OCI-LY7 (cell line): ENCODE measurements at places on chromosomes 7 and 10. TPM values are rescaled to one million over a fixed set of nuclear protein-coding genes. Genes with fewer than 3 reads are reported as not detected.

DNA sequence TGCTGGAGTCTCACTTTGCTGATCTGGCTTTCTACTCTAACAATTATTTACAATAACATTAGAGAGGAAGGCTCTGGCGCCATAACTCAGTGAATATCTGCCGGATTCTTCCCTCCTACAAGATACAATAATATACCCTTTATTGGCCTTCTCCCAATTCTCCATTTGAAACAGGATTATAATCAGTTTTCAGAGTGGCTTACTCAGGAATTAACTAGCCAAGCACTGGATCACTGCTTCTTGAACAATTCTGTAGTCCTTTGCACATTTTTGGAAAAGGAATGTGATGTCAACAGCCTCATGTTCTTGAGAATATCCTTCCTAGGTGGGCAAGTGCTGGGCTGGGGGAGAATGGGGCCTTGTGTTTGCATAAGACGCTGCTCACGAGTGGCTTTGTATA is 125.9 kb downstream of the HIPK2 start:
- no peak for DNase-seq

DNA sequence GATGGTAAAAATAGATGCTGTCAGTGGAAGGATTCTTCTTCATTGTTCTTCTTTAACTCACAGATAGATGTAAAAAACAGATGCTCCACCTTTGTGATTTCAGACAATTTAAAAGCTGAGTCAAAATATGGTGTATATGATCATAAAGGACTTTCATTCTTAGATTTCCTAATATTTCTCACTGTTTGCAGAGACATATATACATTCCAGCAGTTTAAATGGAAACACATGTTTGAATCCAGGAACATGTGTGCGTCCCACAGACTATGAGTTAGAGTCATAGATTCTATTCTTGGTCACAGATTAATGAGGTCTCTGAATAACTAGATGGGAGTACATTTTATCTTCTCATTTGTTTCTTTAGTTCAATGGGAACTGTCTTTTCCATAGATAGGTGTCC is 109.6 kb downstream of the BICC1 start:
- no peak for DNase-seq

DNA sequence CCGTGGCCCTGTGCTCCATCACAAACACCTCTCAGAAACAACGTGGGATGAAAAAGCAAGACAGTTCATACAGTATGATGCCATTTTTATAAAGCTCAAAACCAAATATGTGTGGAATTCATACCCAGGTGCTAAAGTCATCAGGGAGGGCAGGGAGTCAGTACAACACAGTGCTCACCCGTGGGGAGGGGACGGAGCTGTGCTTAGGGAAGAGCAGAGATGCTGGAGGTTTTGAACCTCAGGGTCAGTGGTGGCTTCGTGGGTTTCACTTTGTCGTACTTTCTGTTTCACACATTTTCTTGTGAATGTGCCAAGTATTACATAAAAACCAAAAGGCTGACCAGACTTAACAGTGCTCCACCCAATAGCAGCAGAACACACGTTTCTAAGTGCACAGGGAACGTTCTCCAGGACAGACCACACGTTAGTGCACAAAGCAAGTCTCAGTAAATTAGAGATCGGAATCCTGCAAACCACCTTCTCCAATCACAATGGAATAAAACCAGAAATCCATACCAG is 21.2 kb downstream of the ZMIZ2 start:
- no peak for DNase-seq

- peak; percentile 15 for DNase-seq
These were observed 38.1 kb downstream of the CFAP46 start for GRCh38 chr10:132904181-132904813.

GRCh38 chr10:19986591-19986990 is 170.4 kb downstream of the PLXDC2 start:
- DNase-seq = no peak

The PFKFB3 gene
- 36.7 and 50.7 TPM in 2 replicates for total RNA-seq

DNA sequence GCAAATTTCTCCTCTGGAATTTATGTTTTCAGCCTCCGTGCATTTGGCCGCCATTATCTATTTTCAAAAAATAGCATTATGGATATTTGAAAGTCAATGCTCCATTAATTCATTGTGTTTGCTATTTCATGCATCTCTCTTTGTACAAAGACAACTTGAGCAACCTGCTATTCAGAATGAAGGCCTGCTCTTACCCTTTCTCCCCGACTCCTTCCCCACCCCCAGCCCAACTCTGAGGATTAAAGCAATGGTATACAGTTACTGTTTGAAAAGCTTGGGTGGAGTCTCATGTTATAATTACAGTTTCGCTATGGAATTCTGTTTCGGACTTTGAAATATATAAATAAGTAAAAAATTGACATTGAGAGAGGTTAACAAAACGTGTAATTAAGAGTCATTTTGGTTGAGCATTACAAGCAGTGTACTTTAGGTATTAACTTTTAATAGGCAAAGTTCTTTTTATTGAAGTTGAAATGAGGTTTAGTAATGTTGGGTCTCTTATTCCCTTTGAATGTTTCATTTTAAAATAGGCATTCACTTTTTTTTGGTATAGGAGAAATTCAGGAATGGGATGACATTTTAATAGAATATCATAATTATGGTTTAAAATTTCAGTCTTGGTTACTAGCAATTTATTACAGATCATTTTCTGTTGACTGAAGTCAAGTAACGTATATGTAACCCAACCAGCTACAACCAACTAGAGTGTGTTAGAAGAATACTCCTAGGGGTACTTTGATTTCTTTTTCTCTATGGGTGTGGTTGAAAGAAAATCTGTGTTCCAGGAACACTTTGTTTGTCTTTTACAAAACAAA is 93.1 kb downstream of the ARID5B start:
- DNase-seq = no peak

DNA sequence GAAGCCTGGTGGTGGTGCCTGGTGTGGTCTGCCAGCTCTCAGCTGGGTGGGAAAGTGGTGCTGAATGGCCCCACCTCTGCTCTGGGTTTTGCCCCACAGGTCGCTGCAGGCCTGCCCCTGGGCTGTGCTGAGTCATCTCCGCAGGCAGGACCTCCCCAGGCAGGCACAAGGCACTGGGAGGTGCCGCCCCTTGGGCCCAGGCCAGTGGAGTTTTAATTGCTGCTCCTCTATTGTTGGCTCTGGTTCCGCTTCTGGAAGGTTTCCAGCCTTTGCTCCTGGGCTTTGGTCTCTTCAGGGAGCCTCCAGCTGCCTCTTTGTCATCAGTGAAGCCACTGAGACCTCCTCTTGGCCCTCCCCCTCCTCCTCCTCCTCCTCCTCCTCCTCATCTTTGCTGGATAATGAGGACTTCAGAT is 180.3 kb upstream of the GRB10 start:
- no peak for DNase-seq

The IFIT2 gene
- total RNA-seq = 0.37 and 0.72 TPM in 2 replicates

The FANK1 gene
- total RNA-seq = not detected in 2 replicates

The PDE1C gene
- not detected in 2 replicates for total RNA-seq

The TRIM56 gene
- 47.3 and 51.9 TPM in 2 replicates for total RNA-seq

- DNase-seq = no peak
These were observed 112.5 kb downstream of the SVIL start for GRCh38 chr10:29522061-29522855.

The COL26A1 gene
- not detected in 2 replicates for total RNA-seq

The NACAD gene
- total RNA-seq = not detected in 2 replicates

- no peak for DNase-seq
These were observed 179.5 kb upstream of the AKR1E2 start for GRCh38 chr10:4646547-4646946.

DNA sequence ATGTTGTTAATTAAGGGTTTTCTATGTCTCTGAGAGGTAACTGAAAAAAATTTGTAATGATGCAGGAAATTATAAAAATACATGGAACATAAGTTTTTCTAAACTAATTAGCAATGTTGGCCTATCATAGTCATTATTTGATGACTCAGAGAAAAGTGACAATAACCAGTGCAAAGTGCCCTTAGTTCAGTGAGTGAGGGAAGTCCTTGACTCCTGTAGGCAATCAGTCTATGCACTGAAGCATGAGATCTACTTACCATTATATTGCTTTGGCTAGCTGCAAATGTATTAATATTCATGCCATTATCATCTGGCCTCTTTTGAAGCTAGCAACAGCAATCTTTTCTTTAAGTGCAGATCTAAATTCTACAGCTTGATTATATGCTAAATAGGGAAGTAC is 40.6 kb downstream of the CCDC172 start:
- DNase-seq = no peak

DNA sequence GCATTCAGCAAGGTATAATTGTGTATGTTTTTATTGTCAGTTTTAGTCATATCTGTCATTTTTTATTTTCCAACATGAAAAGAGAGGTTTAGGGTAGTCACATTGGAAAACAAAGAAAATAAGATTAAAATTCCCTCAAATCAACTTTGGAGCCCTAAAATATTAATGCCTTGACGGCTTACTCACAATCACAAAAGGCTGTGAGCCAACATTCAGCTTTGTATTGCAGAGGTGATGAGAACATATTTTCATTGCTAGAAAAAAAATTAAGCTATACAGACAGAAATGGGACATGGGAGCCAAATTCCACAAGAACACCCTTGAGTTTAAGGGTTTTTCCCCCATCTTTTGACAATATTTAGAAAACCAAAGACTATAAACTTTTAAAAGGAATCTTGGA is 30.2 kb downstream of the CALD1 start:
- DNase-seq = no peak

- DNase-seq = no peak
These were observed 153.7 kb upstream of the TAC1 start for GRCh38 chr7:97578225-97578624.

DNA sequence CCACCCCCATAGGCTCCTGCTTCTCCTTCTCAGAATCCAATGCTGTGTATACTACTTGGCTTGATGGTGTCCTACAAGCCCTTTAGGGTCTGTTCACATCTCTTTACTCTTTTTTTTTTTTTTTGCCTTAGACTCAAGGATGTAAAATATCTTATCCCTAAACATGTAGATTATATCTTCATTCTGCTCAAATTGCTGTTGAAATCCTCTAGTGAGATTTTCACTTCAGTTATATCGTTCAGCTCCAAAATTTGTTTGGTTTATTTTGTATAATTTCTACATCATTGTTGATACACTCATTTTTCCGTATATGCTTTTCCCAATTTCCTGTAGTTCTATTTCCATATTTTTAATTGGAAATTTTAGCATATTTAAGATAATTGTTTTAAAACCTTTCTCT is 1.8 kb upstream of the AKR1C3 start:
- DNase-seq = no peak

- no peak for DNase-seq
These were observed 2.4 kb upstream of the AIFM2 start for GRCh38 chr10:70135046-70135445.

- no peak for DNase-seq
These were observed 75.9 kb downstream of the PPP1R3C start for GRCh38 chr10:91556691-91557566.

GRCh38 chr10:124150807-124151417 is 57.5 kb upstream of the CHST15 start:
- DNase-seq = no peak
